BJ (cell line): ENCODE measurements at places on chromosomes 5 and 9.

DNA sequence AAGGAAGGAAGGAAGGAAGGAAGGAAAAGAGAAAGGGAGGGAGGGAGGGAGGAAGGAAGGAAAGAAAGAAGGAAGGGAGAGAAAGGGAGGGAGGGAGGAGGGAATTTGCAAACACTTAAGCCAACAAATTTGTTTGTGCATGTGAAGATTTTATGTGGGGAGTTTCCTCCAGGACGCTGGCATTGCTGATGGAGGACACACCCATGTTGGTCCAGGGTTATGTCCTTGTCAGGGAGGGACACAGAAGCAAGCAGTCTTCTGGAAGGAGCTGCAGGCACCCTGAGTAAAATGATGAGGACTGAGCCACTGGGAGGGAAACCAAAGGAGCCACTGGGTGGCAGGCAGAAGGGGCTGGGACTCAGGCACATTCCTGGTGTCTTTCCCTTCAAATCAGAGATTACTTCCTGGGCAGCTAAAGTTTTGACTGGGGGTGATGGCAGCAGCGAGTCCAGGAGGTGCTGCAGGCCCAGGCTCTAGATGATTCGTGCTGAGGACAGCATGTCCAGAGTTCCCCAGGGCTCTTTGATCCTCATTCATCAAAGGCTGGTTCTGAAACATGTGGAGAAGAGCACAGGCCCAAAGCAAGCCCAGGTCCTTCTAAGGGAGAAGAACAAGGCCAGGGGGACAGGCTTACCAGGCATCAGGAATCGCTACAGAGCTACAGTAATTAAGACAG lies 109.2 kb downstream of the PAX5 start:
- no peak for DNase-seq

DNA sequence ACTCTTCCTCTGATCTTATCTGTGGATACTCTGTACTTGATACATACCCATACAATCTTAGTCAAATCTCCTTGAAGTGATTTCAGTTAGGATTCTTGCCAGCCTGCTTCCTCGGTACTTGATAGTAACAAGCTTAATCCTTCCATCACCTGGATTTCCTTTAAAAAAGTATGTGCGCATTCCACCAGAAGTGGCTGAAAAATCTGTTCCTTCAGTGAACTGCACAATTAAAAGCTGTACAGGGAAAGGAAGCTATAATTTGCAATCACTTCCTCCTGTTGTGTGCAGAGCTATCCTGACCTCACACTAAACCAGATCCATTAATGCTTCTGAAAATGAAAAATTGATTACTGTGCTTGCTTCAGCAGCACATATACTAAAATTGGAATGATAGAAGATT lies 47.3 kb downstream of the PWWP2A start:
- DNase-seq, result no peak

DNA sequence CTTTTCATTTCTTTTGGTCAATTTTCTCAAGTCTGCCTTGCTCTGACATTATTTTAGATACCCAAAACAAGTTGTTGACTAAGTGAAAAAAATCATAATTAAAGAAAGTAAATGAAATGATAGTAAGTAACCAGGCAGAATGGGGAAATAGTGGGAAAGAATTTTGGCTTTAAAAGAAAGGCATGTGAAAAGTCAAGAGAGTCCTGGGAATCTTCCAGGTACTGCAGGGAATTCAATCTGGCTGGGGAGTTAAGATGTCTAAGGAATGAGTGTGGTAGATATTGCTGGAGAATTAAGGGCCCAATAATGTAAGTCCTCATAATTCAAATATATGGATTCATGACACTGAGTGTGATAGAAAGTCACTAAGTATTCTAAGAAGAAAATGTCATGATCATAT lies 123.1 kb upstream of the PAPPA start:
- no peak for DNase-seq

GRCh38 chr5:126055348-126055729 lies 367.9 kb upstream of the GRAMD2B start:
- DNase-seq, result no peak

- DNase-seq, result no peak
These were observed 739.7 kb upstream of the RIOK2 start for GRCh38 chr5:97922776-97923175.

DNA sequence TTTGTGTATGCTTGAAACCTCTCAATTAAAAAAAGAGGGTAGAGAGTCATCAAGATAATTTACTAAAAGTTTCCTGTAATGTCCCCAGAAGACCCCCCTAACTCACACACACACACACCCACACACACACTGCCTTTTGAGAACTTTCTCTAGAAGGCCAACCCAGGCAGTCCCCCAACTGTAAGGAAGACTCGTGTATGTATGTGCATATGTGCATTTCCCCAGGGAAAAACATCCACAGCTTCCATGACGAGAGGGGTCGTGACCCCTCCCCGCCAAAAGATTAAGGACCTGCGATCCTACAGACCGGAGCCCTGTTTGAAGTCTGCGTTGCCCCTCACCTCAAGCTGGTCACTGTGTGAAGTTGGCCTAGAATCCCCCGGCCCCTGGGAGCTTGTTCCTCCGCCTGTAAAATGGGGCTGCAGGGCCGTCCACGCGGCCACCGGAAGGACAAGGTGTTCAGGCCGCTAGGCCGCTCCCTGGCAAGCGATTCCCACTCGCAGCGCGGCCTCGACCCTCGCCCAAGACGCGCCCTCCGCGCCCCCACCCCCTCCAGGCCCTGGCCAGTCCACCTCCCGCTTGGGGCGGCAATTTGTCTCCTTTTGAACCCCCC lies 435 bp upstream of the CDX1 start:
- no peak for DNase-seq
